ENCODE measurements at places on chromosomes 2 and 18.

- DNase-seq: no peak
These were observed 22.1 kb downstream of the COL5A2 start for GRCh38 chr2:189157456-189157855.

DNA sequence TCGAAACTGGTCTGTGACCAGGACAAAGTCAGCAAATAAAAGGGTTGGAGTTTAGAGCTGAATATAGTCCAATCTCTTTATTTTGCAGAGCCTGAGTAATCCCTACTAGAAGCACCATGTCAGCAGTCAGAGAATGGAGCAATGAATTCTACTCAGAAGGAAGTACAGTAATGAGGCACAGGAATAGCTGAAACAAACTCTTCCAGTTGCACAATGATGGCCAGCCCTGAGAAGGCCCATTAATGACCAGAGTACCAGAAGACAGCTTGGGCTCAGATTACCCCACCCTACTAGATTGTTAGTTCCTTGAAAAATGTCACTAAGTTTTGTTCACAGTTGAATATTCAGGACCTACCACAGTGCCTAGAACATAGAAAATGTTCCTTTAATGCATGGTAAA, 40.3 kb upstream of the SCG2 start:
- DNase-seq: no peak

- DNase-seq: no peak
These were observed 21.5 kb upstream of the TFPI start for GRCh38 chr2:187575751-187576067.

GRCh38 chr2:234289834-234290590, 206.9 kb downstream of the ARL4C start:
- DNase-seq: peak; percentile 46

- no peak for DNase-seq
These were observed 225.7 kb downstream of the GLI2 start for GRCh38 chr2:120961396-120961795.

- DNase-seq: no peak
These were observed 49.2 kb downstream of the ICA1L start for GRCh38 chr2:202822411-202822810.

GRCh38 chr2:240581811-240582210, 4.7 kb upstream of the CAPN10 start:
- no peak for DNase-seq

- DNase-seq: no peak
These were observed 61.1 kb upstream of the RAB12 start for GRCh38 chr18:8548186-8548585.

DNA sequence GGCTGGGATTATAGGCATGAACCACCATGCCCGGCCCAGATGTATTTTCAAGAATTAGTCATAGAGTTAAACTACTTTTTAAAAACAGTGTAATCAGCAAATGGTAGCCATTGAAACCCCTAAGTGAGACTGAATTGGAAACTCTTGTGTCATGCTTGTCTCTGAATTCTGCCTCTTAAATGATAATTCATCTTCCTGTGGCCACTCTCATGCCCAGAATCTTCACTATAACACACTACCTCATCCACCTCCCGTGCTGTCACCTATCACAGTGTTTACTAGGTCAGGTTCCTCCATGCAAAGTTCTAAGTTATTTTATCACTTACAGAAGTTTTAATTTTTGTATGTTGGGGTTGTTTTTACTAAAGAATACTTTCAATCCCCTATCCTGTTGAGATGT, 197.5 kb downstream of the PHLPP1 start:
- no peak for DNase-seq

Measured in kidney capillary endothelial cell (primary cell).